ENCODE measurements at places on chromosomes 11 and 22.

- DNase-seq = no peak
These were observed 2.9 kb upstream of the FZD4 start for GRCh38 chr11:86957976-86958646.

DNA sequence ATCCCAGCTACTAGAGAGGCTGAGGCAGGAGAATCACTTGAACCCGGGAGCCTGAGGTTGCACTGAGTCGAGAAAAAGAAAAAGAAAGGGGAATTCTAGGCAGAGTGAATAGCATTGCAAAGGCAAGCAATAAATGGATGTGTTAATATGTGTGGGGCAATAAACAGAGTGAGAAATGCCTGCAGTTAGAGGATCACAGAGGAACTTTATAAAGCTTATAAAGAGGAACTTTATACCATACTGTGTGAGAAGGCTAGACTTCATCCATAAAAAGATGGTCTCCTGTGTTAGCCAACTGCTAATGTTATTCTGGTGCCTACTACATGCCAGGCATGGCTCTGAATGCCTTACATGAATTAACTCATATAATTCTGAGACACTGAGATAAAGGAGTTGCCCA is 841 bp downstream of the B3GNT6 start:
- no peak for DNase-seq

GRCh38 chr11:61509043-61510029 is 787 bp downstream of the LRRC10B start:
- peak; percentile 64 for DNase-seq

DNA sequence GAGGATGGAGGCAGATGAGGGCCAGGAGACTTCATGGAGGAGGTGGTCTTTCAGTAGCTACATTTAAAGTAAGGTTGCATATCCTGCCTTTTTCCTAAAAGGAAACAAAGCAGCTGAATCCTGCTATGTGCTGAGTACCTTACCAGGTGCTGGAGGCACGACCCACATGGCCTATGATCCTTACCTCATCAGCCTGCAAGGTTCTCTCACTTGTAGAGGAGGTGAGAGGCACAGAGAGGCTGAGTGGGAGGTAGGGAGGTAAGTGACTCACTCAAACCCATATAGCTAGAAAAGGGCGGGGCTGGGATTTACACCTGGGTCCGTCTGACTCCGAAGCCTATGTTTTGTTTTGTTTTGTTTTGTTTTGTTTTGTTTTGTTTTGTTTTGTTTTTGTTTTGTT is 75.8 kb downstream of the BUD13 start:
- no peak for DNase-seq

DNA sequence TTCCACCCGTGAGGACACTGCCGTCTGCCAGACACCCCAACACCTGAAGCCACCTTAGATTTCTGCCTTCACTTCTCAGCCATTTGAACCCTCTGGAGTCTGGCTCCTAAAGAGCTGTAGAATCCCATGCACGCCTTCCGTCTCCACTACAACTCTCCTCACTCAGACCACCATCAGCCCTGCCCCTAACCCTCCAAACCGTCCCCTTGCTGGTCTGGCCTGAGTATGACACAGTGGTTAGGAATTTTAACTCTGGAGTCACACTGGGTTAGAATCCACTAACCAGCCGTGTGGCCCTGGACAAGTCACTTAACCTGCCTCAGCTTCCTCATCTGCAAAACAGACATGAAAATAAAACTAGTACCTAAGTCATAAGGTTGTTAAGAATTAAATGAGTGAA is 3.0 kb downstream of the CNIH2 start:
- DNase-seq = no peak

DNA sequence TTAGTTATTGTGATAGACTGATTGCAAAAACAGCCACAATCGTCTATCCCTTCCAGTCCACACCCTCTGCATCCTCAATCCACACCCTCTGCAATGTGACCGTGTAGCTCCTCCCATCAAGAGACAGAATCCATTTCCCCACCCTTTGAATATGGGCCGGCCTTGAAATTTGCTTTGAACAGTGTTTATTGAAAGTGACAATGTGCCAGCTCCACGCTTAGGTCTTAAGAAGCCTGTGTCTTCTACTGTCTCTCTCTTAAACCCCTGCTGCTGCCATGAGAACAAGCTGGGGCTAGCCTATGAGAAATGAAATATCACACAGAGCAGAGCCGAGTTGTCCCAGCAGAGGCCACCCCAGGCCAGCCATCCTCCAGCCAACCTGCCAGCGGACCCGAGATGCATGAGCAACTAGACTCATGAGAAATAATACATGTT is 22.3 kb upstream of the MICAL2 start:
- no peak for DNase-seq

DNA sequence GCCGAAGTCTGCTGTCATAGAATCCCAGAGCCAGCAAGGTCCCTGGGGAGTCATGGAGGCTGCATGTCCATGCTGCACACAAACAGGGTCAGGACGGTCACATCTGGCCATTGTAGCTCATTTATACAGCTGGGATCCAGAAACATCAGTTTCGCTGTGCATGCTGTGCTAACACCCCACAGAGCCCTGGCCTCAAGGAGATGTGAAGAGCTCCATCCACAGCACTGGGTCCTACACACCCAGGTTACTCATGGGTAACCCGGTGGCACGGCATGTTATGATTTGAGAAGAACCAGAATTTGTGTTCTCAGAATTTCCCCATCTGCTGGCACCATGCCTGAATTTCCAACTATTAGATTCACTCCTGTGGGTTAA is 146.3 kb upstream of the ARHGAP20 start:
- DNase-seq = no peak

- DNase-seq = no peak
These were observed 30.8 kb upstream of the GDPD4 start for GRCh38 chr11:77332259-77332658.

DNA sequence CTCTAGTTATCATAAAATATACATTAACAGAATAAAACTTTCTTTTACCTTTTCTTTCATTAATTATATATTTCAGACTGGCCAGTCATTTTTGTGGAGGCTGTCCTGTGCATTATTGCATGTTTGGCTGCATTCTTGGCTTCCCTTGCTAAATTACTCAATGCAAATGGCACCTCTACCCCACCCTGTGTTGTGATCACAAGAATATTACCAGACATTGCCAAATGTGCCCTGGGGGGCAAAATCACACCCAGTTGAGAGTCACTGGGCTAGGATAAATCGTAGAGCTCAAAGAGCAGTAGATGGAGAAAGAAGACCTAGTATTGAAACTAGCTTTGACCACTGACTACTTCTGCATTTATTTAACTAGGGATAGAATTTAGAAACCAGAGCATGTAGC is 1257.8 kb upstream of the TENM4 start:
- DNase-seq = no peak

- no peak for DNase-seq
These were observed 6.6 kb upstream of the GRAMD4 start for GRCh38 chr22:46613606-46614021.

GRCh38 chr11:109828387-109828786 is 264.8 kb upstream of the ZC3H12C start:
- DNase-seq = no peak

DNA sequence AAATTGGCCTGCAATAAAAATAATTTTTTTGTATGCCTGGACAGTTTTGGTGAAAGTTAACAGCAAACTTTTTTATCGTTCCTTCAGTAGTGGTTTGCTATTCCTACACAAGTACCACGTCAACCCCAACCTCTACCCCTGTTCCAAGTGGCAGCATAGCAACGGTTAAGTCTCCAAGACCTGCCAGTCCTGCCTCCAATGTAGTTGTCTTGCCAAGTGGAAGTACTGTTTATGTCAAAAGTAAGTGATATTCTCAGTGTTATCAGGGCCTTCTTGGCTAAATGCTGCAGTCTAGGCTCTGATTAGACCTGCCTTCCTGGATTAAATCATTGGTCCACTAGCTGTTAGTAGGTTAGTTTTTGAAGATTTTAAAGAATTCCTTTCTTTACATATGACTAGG is 15.0 kb downstream of the EMSY start:
- DNase-seq = no peak

GRCh38 chr11:45655347-45655756 is 10.1 kb downstream of the CHST1 start:
- peak; percentile 30 for DNase-seq

DNA sequence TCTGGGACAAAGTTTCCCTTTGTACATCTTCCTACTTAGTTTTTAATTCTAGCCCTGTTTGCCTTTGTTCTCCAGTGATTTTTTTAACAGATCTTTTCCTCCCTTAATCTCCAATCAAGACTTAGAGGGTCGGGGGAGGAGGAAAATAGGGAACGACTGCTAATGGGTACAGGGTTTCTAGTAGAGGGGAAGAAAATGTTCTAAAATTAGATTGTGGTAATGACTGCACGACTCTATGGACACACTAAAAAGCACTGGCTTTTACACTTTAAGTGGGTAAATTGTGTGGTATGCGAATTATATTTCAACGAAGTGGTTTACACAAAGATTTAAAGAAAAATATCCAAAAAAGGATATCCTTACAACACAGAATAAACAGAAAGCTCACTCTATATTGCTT is 110.0 kb upstream of the SPON1 start:
- DNase-seq = no peak

DNA sequence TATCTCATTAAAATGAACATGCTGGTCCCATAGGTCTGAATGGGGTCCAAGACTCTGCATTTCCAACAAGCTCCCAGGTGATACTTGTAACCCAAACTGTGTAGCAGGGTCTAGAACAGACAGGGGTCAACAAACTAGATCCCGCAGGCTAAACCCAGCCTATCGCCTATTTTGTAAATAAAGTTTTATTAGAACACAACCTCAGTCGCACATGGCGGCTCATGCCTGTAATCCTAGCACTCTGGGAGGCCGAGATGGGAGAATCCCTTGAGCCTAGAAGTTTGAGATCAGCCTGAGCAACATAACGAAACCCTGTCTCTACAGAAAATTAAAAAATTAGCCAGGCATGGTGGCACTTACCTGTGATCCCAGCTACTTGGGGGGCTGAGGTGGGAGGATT is 42.3 kb upstream of the HMGXB4 start:
- no peak for DNase-seq

DNA sequence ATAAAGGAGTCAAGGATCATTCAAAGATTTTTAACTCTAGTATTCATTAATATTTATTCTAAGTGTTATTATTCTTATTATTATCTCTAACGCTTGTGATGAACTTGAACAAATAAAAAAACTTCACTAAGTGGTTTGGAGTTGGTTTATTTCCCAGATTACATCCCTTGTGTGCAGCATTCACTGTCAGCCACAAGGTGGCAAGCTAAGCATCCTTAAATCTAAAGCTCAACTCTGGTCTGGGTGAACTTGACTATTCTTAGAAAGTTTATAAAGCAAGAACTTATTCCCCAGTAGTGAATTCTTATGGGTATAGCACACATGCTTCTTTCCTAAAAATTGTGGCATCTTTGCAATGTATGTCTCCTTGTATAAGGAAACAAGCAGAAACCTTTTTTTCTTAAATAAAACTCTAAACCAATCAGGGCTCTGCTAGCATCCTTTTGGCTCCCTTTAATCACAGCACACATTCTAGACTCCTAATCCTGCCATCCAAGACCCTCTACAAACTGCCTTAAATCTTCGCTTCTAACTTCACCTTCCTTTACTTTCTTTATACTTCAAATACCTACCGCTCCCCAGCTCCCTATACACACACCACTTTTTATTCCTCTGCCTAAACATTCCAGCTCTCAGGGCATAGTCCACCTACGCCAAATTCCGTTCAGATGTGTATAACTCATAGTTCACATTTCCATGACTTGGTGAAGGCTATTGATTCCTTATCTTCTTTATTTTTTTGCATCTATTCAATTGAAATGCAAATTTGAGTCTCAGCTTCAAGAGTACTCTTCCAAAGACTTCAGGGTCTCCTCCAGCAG is 1068.8 kb downstream of the DLG2 start:
- no peak for DNase-seq

DNA sequence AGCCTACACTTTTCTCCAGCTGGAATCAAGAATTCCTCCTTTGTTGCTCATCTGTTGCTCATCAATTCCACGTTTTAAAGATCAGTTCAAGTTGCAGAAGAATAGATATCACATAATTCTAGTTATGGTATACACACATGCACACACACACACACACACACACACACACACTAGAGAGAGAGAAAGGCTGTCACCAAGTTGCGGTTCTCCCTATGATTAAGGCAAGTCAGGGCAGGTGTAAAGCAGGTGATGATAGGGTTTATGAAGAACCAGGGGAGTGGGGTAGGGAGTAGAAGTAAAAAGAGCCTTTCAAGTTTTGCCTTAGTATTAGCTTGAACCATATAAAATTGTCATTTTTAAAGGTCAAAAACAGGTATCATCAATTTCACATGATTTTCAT is 31.7 kb upstream of the TMPRSS4 start:
- DNase-seq = no peak

- no peak for DNase-seq
These were observed 229.0 kb downstream of the TMEM135 start for GRCh38 chr11:87266751-87267150.

DNA sequence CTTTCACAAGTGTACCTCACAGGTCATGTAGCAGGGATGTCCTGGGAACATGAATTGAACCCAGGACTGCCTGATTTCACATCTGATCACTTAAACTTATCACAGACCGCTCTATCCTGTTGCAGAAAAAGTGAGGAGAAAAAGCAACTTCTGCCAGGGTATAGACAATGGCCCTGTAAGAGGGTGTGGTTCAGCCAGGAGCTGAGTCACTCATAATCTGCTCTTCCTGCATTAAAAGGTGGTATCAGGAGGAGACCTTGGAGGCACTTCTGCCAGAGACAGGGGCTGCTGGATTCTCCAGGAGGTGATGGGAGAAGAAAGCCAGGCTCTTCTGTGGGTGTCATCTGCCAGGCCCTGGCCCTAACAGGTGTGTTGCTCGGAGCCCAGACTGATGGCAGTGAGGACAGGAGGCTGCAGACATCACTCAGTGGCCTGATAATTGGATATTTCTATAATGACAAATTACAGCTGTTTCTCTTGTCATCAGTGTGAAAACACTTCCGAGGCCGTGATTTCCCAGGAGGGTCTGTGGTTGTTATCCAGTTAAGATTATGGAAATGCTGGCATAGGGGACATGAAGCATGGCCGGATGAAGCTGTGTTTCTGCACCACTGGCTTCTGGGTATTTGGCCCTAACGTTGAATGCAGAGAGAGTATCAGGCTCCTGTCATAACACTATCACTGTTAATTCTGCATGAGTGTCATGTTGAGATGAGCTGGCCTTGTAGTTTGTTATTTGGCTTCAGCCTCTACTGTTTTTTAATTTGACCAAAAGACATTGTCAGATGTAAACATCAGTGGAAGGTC is 125.1 kb upstream of the ZBED5 start:
- no peak for DNase-seq

GRCh38 chr11:67354075-67355022 is 1.0 kb upstream of the POLD4 start:
- DNase-seq = no peak
